ENCODE measurements at places on chromosomes 11 and 22. TPM values are rescaled to one million over a fixed set of nuclear protein-coding genes. Genes with fewer than 3 reads are reported as not detected.

The SCN2B gene
- total RNA-seq = 2.3 TPM

The SYCE3 gene
- not detected for total RNA-seq

The SART1 gene
- total RNA-seq = 47.1 TPM

The OTOG gene
- total RNA-seq = 1.8 TPM

The BDNF gene
- total RNA-seq = 7.1 TPM

The CEND1 gene
- total RNA-seq = not detected

The VSIG10L2 gene
- total RNA-seq = not detected
